Stimulated activated CD4-positive, alpha-beta T cell treated with anti-CD3 and anti-CD28 coated beads, Interleukin-15, amount 100 ng/mL, for 1 hour (primary cell): ENCODE measurements at places on chromosomes 3 and 15.

DNA sequence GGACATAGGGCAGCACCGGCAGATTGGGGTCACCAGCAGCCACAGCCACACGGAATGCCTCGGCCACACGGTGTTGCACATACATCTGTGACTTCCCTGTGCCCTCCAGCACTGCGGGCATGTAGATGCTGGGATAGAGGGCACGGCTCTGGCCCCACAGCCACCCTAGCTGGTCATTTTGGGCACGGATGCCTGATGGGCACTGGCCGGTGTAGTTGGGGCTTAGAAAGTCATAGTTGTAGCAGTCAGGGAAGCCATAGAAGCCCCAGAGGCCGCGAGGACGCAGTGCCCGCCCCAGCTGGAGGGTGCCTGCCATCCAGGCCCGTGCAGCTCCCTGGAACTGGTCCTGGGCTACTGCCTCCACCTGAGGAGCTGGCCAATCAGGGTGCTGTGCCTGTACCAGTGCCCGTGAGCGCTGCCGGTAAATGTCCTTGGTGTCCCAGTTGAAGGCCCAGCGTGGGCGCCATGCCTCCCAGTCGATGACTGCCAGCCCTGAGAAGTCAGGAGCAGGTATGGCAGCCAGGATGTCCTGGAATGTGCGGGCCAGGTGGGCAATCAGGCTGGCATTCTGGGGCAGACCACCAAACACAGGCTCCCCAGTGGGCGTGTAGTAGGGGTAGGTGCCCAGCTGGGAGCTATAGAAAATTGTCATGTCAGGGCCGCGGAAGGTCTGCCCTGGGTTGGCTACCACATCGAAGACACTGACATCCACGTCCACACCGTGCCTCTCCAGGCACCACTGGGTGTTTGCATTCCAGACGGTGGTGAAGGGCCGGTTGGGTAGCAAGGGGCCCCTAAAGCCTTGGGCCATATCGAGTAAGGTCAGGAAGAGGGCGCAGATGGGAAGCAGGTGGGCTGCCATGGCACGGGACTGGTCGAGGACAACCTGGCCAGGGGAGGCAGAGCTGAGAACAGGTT is 1.0 kb downstream of the HYAL1 start:
- DNase-seq: no peak

- DNase-seq: no peak
Measured at GRCh38 chr15:63573533-63573932, 23.7 kb upstream of the FBXL22 start.

GRCh38 chr15:65054333-65055200 is 9.4 kb downstream of the SLC51B start:
- DNase-seq: no peak

DNA sequence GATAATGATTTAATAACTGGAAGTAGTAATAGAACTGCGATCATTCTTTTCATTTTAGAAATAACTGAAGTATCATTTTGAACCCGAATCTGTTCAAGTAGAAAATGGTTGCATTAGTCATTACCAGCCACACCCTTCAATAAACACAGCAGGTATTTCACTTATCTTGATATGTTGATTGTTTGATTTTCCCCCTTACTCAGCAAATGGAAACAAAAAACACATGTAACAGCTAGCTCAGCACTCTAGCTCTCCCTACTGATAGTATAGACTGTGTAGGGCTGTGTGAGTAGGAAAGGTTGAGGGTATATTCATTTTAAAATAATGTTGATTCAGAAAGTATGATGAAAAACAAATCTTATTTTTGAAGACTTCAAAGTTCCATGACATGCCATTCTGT is 1.1 kb upstream of the GPR149 start:
- DNase-seq: no peak
